ENCODE measurements at places on chromosomes 12 and 14.

GRCh38 chr14:22926316-22926715, 2.9 kb downstream of the PRMT5 start:
- DNase-seq = no peak

DNA sequence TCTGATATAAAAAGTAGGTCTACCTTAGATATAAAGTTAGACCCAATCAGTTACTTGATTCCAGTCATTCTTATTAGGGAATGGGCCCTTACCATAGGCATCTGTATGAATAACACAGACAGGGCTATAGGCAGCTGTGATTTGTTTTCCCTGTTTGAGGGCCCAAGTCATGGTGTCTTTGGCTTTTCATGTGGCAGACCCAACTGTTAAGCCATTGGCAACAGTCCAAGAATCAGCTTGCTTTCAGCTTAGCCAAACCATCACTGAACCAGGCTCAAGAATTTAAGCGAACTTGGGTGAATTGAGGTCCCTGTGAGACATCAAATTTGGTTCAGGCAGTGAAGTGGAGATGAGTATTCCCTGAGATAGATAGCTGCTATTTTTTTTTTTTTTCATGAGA, 111.2 kb downstream of the LRRIQ1 start:
- DNase-seq = no peak

GRCh38 chr14:63893701-63894458, 41.1 kb downstream of the SYNE2 start:
- DNase-seq = no peak

GRCh38 chr14:35416108-35416750, 11.7 kb upstream of the NFKBIA start:
- no peak for DNase-seq

DNA sequence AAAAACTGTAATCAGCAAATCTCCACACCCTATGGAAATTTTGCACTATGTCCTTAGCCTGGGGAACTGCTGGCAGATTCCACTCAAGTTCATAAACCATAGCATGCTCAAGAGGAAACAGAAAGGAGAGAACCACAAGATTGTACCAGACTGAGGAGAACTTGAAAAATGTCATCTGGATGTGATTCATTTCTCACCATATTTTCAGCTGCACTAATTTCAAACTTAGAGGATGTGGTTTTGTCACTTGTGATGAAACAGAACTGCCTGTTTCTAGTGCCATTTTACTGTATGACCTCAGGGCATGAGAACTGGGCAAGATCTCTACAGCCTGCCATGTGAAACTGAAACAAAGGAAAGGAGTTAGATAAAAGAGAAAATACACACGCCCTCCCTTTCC, 1493.1 kb upstream of the FLRT2 start:
- no peak for DNase-seq

- DNase-seq = peak; percentile 39
Observed at GRCh38 chr12:101697197-101697929, at the start of gene CHPT1. CHPT1 (plus strand) TSS chr12:101697640; CDS start chr12:101697862, 222 bp downstream.

DNA sequence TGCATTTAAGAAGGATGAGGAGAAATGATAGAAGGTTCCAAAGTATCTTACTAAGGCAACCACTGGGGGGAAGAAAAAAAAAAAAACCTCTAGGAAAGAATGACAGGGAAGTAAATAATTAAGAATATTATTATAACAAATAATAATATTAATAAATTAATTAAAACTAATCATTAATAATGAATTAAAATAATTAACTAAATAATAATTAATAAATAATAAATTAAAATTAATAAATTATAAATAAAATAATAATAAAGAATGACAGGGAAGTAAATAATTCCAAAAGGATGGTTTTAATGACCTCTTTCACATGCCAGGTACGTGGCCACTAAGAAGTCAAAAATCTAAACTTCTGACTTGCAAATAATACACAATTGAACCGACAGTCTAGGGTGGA, 9.9 kb downstream of the DBX2 start:
- DNase-seq = no peak

GRCh38 chr14:54474232-54474793, 14.5 kb downstream of the GMFB start:
- DNase-seq = no peak

- DNase-seq = no peak
Observed at GRCh38 chr14:99810559-99810874, 17.3 kb downstream of the EML1 start.

DNA sequence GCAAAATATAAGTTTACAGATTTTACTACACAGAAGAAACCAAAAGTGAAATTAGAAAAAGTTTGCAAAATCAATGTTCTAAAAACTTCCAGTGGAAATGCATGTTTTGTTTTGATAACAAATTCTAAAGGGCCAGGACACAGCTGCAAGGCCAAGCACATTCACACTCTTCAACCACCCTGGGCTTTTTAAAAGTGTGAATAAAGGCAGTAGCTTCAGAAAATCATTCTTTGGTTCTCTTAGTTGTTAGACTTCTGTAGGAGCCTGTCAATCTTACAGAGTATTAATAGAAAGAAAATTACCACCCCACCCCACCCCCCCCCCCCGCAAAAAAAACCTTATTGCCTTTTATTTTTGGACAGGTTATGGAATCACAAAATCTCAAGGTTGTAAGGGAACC, 105.2 kb upstream of the EGLN3 start:
- DNase-seq = no peak

GRCh38 chr12:2265461-2266167, 212.8 kb downstream of the CACNA1C start:
- no peak for DNase-seq

- no peak for DNase-seq
Observed at GRCh38 chr14:75283833-75284563, 5.4 kb downstream of the FOS start.

GRCh38 chr14:25006961-25007795, 42.8 kb downstream of the STXBP6 start:
- no peak for DNase-seq

DNA sequence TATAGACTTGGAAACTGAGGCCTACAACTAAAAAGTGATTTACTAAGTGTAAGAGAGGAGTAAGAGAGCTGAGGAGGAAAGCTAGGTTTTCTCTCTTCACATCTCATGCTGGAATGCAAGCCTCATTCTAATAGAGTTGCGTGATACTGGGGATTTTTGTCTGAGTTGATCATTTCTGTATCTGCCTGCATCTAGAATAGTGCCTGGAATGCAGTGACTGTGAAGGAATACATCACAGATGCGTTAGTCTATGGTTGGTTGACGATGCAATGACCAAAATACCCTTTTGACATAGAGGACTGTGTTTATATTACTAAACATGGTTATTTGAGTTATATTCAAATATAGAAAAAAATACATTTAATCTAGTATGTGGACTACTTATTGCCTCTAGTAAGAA, 9.2 kb upstream of the TMEM117 start:
- no peak for DNase-seq

DNA sequence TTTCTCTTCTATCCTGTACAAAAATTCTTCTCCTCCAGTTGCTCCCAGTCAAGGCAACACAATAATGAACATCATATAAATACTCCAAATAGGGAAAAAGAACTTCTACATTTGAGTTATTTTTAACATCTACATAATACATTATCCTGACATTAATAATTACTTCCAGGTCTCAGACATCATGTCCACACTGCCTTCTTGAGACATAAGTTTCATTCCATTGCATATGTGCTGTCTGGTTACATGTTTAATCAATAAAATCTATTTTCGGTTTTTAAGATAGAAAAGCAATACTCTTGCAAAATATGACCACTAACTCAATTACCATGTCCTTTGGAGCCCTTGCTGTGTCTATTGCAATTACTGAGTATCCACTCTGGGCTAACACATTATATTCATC, 881.9 kb downstream of the GALC start:
- DNase-seq = no peak

DNA sequence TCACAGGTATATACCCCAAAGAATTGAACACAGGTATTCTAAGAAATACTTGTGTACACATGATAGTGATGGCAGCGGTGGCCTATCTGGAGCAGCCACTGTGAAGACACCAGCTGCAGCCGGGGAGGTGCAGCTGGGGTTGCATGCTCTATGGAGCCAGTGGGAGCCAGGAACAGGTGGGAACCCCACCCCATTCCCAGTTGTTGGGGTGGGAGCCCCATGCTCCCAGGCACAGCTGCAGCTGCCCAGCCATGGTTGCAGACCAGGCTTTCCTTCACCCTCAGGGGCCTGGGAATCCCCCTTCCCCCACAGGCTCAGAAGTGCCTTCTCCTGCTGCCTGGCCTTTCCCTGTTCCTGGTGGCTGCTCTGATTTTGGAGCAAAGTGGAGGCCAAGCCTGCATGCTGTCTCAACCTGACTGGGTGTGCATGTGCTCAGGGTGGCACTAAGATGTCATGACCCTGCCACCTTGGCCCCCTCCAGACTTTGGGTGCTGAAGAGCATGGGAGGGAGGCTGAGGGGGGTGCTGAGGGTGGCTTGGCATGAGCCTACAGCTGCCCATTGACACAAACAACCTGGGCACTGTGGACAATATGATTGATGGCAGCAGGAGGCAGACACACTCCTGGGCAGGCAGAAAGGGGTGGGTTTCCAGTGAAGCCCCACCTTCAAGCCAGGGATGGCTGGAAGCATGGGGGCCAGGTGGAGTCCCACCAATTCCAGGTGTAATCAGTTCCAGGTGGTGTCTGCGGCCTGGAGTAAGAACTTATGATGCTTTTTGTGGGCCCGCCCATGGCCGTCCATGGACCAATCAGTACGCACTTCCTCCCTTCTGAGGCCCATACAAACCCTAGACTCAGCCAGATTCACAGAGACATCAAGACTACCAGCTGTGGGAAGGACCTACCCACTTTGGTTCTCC, 234.7 kb downstream of the ADGRD1 start:
- no peak for DNase-seq

GRCh38 chr14:78967111-78967809, 797.1 kb downstream of the NRXN3 start:
- no peak for DNase-seq

DNA sequence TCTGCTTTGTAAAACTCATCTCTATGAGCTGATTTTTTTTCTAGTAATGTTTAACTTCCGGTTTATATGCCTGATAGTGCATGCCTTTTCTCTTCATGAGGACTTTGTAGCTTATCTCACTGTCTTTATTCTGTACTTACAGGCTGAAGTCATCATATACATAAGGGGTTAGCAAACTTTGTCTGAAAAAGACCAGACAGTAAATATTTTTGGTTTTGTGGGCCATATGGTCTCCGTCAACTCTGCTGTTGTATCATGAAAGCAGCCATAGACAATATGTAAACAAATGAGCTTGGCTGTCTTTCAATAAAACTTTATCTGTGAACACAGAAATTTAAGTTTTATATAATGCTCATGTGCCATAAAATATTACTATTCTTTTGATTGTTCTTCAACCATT, 172.1 kb downstream of the GXYLT1 start:
- no peak for DNase-seq

DNA sequence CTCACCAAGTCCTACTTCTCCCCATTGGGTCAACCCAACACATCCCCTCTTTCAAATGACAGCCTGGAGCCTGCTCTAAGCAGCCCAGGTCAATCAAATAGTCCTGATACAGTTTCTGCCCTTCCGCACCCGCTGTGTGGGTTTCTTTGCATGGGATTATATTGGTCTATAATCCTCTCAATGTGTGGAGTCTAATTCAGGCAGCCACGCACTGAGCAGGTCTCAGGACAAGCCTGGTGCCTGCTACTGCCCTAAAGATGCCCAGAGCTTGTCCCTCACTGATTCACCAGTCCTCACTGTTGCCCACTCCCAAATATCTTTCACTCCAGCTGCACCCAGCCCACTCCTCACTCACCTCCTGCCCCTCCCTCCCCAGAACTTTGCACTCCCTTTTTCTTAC, 16.4 kb downstream of the ACTN1 start:
- no peak for DNase-seq

DNA sequence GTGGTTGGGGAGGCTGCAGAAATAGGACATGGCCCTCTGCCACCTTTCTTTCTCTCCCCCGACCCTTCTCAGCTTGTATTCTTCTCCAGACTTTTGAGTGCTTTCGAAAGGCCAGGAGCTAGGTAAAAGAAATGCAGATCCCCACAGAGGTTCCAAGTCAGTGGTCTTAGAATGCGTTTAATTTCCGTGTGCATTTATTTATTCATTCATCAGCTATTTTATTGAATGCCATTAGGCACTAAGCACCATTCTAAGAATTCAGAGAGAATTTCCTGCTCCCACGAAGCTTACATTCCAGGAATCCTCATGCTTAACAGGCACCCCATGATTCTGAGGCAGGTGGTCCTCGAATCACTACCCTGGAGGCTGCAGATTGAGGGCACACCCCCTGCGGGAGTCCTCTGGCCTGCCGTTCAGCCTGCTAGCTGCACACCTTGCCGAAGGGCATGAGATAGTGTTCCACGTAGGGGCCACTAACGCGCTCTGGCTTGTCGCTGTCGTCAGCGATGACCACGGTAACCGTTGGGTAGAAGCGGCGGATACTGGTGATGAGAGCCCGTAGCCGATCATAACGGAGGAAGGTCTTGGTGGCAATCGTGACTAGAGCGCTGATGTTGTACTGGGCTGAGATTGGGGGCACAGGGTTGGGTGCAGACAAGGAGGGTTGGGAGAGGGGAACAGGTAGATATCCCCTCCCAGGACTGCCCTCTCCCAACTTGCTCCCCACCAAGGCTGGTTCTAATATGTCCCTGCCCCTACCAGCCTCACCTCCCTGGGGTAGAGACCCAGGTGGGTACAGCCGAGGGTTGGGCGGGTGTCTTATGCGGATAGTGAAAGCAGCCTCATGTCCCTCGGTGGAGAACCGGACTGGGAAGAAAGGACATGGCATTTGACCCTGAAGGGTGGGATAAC, 4.5 kb downstream of the B4GALNT1 start:
- DNase-seq = no peak

DNA sequence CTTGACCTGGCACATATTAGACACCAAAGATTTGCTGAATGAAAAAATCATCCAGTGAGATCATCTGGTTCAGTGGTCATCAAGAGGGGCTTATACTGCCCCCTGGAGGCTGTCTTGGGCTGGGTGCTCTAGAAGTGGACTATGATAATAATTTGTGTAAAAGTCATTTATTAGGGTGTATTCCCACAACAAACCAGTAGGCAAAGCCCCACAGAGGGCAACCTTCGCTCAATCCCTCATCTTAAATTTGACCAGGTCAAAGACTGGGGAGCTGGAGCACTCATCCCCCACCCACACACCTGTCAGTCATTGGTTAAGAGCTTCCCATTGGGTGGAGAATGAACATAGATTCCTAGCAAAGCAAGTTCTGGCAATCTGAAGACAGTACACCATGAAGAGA, 20.0 kb upstream of the FICD start:
- DNase-seq = no peak

DNA sequence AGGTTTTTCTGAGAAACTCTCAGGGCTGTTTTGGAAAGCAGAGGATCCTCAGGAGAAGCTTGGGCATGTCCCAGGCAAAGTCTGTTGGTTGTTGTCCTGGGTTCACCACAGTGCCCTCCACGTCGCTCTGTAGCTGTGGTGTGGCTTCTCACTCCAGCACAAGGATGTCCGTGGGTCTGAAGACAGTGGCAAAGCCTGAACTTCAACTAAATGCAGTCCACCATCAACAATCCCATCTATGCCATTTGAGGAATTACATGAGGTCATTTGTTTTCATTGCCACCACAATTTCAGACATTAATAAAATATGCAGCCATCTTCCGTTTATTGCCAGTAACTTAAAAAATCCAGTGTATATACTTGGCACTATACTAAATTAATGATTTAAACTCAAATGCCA, 272.1 kb downstream of the LRIG3 start:
- no peak for DNase-seq
